ENCODE measurements at places on chromosomes 4 and X.

GRCh38 chrX:57821703-57822387 is 88.4 kb downstream of the ZXDA start:
- peak; percentile 74 for DNase-seq

DNA sequence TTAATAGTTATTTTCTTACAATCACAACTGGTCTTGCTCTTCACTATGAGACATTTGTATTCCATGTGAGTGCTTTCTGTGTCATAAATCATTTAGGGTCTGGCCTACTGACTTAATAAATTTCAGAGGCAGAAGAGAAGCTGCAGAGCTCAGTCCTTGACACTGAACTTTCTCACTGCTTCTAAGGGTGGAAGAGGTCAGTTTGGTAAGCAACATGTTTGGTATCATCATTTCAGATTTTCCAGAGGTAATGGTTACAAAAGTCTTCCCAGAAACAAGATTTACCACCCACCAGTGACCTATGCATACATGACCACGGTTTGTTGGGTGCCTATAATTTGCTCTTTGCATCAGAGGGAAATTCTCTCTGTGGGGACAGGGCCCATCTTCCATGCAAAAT is 148.6 kb downstream of the NR3C2 start:
- no peak for DNase-seq

DNA sequence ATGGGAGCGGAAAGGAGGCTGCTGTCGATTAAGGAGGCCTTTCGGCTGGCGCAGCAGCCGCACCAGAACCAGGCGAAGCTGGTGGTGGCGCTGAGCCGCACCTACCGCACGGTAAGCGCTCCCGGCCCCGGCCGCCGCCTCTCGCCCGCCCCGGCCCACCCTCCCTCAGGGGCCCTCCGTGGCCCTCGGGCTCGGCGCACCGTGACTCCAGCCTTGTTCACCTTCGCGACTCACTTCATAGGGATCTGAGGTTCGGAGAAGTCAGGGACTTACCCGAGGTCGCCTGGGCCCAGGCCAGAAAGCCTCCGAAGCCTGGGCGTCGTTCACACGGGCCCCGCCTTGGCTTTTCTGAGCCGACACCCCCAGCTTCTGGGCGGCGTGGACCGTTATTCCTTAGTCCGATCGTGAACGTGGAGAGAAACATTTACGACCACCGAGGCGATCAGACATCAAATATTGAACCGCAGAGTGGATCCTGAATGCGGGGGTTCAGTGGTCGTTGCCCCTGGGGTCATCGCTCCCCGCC is 362 bp downstream of the NCAPG start:
- DNase-seq, result no peak

GRCh38 chr4:7595934-7596461 is 161.3 kb upstream of the PSAPL1 start:
- no peak for DNase-seq

GRCh38 chr4:48766131-48766792 is 13.8 kb downstream of the FRYL start:
- DNase-seq, result no peak

GRCh38 chrX:12497832-12498591 is 293.2 kb upstream of the PRPS2 start:
- peak; percentile 49 for DNase-seq

DNA sequence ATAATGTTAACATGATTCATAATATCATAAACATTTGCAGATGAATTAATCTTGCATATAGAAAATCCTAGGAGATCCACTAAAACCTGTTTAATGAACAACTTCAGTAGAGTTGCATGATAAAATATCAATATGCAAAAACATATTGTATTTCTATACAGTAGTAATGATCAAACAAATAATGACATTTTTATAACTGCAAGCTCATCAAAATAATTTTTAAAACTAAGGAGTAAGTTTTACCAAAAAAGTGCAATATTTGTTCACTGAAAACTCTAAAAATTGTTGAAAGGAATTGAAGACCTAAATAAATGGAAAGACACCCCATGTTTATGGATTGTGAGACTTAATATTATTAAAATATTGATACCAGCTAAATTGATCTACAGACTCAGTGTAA is 15.9 kb upstream of the GPRASP2 start:
- DNase-seq, result no peak

GRCh38 chrX:115940888-115941332 is 229.6 kb upstream of the AGTR2 start:
- peak; percentile 80 for DNase-seq

DNA sequence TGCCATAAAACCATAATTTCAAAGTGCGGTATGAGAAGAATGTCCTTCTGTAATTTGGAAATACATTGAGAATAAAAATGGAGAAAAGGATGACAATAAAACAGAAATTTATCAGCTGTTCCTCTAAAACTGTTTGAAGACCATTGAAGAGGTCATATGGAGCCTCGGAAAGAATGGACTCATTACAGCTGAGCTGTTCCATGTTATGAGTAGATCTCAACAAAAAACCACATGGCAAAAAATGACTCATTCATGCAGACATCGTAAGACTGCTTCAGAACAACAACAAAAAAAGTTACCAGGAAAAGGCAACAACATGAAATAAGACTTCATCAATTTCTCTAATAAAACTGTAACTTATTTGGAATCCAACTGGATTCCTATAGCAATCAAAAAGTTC is 39.7 kb downstream of the AKAP4 start:
- no peak for DNase-seq

DNA sequence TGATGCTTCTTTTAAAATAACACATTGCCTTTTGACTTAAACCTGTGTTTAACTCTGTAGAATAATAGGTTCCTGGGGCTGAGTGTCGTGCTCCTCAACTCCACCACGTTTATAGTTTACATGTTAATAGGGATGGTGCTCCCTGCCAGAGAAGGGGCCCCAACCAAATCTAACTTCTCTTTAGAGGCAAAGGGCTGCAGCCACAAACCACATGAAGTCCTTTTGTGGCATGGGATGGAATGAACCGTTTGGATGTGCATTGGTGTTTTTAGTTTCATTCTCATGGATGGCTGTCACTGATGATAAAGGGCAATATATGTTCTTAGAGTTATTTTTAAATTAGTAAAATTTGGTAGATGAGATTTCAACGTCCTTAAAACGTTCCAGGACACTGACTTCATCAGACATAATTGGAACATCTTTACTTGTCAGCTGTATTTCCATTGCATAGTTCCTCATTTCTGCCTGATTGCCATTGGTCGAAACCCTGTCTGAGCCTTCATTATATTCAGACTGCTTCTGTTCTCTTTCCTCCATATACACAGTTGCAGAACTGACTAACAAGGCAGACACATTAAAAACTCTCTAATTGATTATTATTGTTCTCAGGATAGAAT is 60.4 kb upstream of the HPF1 start:
- DNase-seq, result no peak

GRCh38 chrX:123256378-123256777 is 72.3 kb downstream of the GRIA3 start:
- no peak for DNase-seq

DNA sequence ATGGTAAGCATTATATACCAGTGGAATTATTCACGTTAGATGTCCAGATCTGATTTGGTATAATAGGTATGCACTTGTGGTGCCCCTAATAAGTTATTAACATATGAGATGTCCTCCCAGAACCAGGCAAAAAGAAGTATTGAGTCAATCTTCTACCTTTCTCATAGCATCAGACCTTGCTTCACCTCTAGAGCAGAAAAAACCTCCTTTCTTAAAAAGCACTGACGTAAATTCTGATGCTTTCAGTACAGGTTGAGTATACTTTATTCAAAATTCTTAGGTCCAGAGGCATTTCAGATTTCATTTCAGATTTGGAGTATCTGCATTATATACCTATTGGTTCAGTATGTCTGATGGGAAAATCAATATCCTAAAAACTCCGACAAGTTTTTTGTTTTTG is 22.4 kb downstream of the LEF1 start:
- DNase-seq, result no peak

DNA sequence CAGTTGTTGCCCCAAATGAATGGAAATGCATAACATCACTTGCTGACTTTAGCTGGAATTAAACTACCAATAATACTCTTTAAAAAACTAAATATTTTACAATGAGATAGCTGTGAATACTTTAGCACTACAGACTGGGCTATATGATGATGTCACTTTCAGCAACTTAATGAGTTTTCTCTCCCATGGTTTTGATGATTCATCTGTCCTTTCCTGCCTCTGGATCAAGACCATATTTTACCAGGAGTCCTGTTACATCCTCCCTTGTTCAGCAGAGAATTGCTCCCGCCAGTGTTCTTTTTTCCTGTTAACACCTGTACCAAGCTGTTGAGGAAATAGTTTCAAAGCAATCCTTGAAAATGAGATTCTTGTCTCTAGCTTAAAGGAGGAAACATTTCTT is 543.0 kb downstream of the SPRY1 start:
- no peak for DNase-seq

- no peak for DNase-seq
These were observed 10.8 kb upstream of the PPEF1 start for GRCh38 chrX:18696653-18697052.

- no peak for DNase-seq
These were observed 32.0 kb upstream of the SMARCAD1 start for GRCh38 chr4:94175553-94176261.

DNA sequence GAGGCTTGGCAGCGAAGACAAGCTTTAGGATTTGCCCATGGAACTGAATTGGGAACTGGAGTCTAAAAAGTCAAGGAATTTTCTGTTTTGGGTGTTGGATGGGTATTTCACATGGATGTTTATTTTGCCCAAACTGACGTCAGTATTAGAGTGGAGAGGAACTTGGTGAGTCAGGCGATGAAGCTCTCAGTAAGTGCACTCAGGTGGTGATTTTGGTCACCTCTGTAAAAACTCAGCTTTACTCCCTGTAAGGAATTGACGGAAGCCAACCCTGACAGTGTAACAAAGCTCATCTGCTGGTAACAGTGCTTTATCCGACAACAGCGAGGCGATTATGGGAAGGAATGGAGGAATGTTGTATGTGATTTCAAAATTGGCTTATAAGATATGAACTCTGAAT is 77.0 kb upstream of the PGRMC2 start:
- DNase-seq, result no peak

DNA sequence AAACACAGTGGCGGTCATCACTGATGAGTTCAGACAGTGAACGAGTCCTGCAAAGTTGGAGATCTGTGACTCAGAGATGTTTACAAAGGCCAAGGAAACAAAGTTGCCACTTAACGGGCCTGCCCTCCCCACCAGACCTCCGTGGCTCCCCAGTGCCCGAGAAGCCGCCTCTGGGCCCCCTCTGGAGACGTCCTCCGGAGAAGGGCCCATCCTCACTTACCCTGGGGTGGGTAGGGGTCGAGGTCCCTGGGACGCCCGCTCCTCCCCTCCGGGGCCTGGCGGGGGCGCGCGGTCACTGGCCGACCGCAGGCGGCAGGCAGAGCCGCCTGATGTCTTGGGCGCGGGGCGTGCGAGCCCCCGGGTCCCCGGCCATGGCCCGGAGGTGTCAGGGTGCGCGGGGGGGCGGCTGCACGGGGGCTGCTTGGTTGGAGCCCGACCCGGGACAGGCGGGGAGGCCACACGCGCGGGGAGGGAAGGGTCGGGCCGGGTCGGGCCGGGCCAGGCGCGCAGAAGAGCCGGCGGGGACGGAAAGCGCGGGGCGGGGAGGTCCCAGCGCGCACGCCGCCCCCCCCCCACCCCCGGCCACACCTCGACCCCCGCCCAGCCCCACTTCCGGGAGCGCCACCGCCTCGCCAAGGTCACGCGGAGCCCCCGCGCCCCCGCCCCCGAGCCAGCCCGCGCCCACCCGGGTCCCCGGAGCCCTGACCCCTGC is 529 bp downstream of the DHRSX start:
- DNase-seq, result peak; percentile 64

GRCh38 chr4:7812231-7812857 is 127.3 kb downstream of the AFAP1 start:
- DNase-seq, result no peak

GRCh38 chr4:111678479-111678878 is 466.8 kb upstream of the FAM241A start:
- DNase-seq, result no peak

DNA sequence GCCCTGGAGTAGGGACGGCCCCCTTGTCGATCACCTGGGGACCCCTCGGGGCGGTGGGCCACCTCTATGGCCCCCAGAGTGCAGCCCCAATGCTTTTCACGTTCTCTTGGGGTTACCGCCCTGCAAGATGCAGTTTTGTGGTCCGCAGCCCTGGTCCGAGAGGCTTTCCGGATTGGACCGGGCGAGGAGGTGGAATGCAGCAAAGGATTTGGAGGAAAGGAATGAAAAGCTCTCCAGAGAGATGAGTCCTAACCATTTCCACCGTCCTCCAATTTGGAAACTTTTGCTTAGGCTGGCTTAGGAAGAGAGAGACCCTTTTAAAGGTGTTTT is 601 bp downstream of the SLC25A43 start:
- peak; percentile 53 for DNase-seq

- no peak for DNase-seq
These were observed 1522.8 kb upstream of the PABPC4L start for GRCh38 chr4:135724421-135724820.

DNA sequence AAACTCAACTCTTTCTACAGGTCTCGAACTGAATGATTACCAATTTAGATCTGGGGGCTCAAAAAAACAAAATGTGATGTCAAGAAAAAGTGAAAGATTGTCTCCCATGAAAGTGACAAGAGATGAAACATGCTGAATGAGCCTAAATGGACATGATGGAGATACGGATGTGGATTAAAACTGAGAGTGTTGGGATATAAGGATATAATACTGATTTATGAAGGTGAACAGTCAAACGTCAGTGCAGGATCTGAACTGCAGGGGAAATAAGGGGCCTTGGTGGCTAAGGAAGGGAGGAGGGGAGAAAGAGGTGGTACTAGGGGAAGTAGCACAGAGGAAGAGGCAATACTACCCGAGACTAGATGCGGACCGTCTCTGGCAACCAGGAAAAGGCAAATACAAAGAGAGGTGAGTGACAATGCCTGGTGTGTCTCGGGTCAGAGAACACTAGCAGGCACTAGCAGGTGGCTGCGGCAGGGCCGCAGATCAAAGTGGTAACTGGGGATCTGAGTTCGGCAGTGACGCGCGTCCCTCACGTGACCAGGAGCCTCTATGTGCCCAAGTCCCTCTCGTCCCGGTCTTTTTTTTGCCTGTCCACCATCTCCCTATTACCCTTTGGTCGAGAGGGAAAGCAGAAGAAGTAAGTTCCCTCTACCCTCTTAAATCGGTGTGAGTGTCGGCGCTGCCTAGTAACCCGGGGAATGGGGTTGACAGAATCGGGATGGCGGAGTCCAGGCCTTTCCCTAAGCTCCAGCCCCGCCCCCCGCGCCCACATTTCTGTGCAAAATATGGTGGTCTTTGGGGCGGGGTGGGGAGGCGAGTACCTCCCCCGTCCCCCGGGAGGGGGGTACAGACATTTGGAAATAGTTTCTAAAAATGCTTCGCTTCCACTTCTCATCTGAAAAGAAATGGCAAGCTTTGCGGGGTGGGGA is at the start of gene TCEAL1:
TCEAL1 (plus strand) TSS at position 590 of the 932 bp plus-strand sequence. CDS start 942 bp downstream, outside the sequence.
- DNase-seq, result peak; percentile 58

- DNase-seq, result peak; percentile 74
These were observed 10.2 kb downstream of the HNRNPH2 start for GRCh38 chrX:101417981-101418841.

- no peak for DNase-seq
These were observed 10.6 kb downstream of the TMEM156 start for GRCh38 chr4:39021631-39022030.

DNA sequence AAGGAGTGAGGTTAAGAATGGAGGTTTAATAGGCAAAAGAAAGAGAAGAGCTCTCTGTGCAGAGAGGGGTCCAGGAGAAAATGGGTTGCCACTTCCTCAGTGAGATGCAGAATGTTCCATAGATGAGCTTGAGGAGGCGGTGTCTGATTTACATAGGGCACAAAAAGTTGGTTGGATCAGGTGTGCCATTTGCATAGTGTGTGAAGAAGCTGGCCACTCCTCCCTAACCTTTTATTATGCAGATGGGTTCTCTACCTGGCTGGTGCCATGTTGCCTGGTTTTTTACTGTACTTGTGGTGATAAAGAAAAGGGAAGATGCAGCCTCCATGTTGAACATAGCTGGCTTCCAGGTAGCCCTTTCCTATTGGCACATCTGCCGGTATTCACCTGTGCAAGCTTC is 27.3 kb downstream of the SUPT20HL1 start:
- DNase-seq, result peak; percentile 57
